ENCODE measurements at places on chromosomes 5 and 9.
A peak's percentile ranks its signal among the peaks of the same experiment; 100 is the strongest.

- DNase-seq, result no peak
Measured at GRCh38 chr5:134463176-134463720, 51.6 kb upstream of the CDKN2AIPNL start.

- DNase-seq, result no peak
Measured at GRCh38 chr9:110650991-110651411, 17.6 kb upstream of the MUSK start.

GRCh38 chr9:87039809-87040392, 92.6 kb upstream of the GAS1 start:
- DNase-seq, result no peak

DNA sequence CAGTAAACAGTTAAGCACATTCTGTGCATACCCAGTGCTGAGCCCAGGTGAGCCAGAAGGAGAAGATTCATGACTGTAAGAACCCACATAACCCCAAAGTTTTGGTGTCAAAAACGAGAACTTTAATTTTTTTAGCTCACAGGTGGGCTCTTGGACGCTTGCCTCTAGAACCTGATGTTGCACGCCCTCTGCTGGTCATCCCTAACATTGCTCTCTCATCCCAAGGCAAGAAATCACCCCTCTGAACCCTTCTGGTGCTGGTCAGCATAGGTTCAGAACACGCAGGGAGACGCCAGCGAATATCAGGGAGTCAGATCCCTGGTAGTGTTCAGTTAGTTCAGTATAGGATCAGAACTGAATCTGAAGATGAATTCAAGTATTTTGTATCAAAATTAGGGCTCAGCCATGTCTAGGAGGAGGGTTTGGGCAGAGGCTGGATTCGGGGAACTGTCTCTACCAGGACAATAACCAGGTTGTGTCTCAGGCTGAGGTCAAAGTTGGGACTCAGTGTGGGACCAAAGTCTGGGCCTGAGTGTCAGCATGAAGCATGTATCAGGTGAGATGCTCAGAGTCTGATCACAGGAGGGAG, 4.1 kb upstream of the DNAJB5 start:
- DNase-seq, result peak; percentile 73
